ENCODE measurements at places on chromosomes 2 and 18.

GRCh38 chr2:131077182-131077846, 15.9 kb downstream of the FAM168B start:
- no peak for DNase-seq

DNA sequence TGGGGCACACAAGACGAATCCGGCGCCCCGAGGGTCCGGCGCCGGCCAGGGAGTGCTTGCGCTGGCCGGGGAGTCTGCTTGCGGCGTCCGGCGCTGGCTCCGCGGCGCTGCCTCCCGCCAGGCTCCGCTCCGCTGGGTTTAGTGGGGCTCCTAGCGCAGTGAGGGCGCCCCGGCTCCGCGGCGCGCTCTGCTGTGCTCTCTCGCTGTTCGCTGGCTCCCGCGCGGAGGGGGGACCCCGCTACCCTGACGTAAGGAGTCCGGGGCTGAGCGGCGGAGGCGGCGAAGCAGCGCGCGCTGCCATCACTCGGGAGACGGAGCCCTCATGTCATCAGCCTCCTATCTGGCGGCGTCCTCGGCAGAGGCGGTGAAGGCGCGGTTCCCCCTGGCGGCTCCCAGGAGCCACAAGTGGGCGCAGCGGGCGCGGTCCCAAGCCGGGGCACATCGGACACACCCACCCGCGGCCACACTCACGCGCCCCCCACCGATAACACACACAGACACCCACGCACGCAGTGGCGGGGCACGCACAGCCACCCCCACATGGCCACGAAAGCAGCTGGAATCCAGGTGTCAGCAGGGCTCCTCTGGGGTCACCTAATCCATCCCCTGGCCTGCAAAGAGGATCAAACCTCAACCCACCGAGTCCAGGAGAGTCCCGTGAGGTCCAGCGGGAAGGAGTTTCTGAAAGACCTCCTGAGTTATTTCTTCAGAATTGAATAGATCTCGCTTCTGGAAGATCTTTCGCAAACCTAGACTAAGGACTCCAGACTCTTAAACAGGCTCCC, at the start of gene C1QL2:
TSS of gene C1QL2 (minus strand) at position 189 of the 785 bp plus-strand sequence. CDS start 482 bp downstream, outside the sequence.
- peak; percentile 58 for DNase-seq

GRCh38 chr2:238847841-238848690, at the start of gene TWIST2:
TWIST2 (plus strand) TSS chr2:238848085; CDS start chr2:238848216, 131 bp downstream.
- DNase-seq = no peak

DNA sequence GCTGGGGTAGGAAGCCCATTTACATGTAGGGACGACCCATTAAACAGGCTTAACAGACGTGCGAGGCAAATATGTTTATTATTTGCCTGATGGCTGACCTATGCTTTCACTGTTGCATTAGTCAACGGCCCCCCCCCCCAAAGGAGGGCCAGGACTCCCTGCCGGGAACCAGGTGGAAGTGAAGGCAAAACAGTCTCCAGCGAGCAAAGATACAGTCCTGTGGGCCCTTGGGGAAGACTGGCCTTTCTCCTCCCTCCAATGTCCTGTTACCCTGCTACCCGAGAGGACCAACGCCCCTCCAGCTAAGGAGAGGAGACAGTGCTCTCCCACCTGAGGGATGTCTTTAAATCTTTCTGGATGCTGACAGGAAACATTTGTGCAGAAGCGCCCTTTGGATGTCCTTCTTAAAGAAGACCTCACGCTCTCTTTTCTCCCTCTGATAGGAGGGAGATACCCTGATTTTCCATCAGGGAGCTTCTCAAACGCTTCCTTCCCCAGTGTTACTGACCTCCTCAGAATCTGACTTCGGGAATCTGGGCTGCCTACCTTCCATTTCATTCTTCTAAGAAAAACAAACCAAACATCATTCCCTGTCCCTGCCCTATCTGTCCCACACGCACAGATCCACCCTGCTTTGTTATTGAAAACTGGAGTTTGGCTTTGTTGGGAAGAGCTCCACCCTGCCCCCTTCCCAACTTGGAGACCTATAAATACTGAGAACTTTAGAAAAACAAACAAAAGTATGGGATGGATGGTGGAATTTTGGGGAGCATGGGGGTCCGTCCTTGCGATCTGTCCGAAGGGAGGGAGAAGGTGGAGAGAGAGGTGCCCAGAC, 135.9 kb upstream of the SIX3 start:
- peak; percentile 44 for DNase-seq

DNA sequence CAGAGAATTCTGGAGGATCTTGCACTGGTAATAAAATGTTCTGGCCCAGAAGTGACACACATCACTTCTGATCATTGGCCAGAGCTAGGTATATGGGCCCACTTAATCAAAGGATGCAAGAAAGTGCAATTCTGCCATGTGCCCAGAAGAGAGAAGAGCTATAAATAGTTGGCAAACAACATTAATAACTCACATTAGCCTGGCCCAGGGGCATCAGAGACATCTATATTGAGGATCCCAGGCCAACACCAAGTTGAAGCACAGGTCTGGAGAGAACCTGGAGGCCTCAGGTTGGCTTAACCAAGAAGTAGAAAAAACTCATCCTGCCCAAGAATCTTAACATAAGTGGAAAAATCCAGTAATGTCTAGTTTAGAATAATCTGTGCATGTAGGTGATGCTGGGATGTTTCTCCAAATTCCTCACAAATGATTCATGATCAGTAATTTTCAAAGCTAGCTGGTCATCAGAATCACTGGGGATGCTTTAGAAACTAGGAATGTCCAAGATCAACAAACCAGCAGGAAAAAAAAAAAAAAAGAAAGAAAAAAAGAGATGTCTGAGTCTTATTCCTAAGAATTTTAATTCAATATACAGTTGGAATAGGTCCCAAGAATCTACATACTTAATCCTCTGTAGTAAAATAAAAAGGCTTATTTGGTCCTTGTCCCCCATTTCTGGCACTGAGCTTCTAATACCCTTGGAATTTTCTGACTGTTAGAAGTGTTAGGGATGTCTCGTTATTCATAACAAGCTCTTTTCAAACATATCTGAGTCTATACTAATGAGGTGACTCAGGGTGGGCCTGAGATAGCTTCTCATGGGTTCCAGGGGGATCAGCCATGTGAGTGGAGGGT, 35.0 kb upstream of the EVA1A start:
- no peak for DNase-seq

- DNase-seq = no peak
Observed at GRCh38 chr2:25926984-25927756, 48.9 kb upstream of the ASXL2 start.

- DNase-seq = no peak
Observed at GRCh38 chr2:152569186-152569585, 148.1 kb downstream of the PRPF40A start.

GRCh38 chr2:196322973-196323810, 151.8 kb upstream of the STK17B start:
- no peak for DNase-seq

DNA sequence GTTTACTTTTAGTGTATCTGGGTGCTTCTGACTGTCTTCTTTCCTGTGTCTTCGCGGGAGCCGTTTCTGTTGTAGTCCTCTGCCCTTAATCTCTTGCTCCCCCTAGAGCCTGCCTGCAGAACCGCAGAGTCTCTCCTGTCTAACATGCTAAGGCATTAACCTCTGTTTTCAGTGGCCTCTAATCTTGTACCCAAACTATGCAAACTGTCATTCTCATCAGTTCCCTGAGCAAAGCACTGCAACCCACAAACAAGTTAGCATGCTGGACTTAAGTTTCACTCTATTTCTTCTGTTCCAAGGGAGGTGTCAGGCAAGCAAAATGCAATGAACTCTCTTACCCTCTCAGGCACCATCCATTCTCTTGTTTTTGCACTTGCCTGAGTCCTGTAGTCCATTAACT, 138.4 kb downstream of the OTX1 start:
- DNase-seq = peak; percentile 24

DNA sequence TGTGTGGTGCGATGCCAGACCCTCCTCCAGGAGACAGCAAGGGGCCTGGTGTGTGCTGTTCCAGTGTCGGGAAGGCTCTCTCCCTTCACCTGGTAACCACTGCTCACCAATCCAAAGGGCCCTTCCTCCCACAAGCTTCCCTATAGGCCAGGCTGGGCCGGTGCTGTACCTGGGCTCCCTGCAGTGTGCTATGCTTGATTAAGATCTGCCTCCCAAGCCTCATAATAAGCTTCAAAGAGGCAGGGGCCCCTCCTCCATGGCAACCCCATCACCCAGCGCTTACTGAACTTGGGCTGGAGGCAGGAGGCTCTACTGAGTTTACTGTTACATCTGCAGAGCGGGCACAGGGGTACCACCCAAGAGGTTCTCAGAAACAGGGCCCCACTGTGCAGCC, 4.5 kb upstream of the MAL start:
- no peak for DNase-seq

- DNase-seq = no peak
Observed at GRCh38 chr2:135586148-135586547, 54.9 kb downstream of the R3HDM1 start.

GRCh38 chr18:41347057-41347456, 608.0 kb upstream of the PIK3C3 start:
- DNase-seq = no peak

DNA sequence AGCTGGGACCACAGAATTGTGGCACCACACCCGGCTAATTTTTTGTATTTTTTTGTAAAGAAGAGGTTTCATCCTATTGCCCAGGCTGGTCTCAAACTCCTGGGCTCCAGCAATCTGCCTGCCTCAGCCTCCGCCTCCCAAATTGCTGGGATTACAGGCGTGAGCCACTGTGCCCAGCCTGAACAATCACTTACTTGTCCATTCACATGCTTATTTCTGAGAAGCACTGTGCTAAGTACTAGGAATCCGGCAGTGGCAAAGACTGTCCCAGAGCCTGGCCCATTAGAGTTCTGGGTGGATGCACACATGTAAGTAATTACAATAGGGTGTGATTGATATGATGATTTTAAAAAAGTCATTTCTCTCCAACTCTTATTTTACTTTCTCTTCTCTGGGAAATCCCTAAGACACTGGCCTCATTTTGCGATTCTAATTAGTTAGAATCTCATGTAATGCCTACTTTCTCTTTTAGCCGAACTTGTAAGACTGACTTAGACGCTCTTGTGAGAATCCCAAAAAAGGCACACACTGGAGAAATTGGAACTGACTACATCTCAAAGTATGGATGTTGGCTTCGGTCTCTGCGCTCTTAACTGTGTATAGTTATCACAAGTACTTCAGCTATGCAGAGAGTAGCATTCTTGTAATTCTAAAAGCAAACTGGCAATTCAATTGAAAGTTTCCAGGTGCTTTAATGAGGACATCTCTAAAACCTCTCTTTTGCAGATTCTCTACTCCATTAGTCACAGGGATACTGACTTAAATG, 567.7 kb downstream of the DCC start:
- DNase-seq = no peak

GRCh38 chr2:101566632-101567228, 91.8 kb upstream of the RFX8 start:
- no peak for DNase-seq
